Activated naive CD8-positive, alpha-beta T cell treated with anti-CD3 and anti-CD28 coated beads, Interleukin-2, amount 50 U/mL, for 24 hours (primary cell): ENCODE measurements at places on chromosomes 7 and 10.

- H3K4me1 ChIP-seq = no peaks in the 10 kb centered on the region
- no peak for DNase-seq
- no peaks in the 10 kb centered on the region for H3K36me3 ChIP-seq
- H3K27ac ChIP-seq = no peak overlapping the region
- no peaks in the 10 kb centered on the region for H3K27me3 ChIP-seq
Measured at GRCh38 chr7:71613313-71613712, 481.4 kb downstream of the GALNT17 start.

DNA sequence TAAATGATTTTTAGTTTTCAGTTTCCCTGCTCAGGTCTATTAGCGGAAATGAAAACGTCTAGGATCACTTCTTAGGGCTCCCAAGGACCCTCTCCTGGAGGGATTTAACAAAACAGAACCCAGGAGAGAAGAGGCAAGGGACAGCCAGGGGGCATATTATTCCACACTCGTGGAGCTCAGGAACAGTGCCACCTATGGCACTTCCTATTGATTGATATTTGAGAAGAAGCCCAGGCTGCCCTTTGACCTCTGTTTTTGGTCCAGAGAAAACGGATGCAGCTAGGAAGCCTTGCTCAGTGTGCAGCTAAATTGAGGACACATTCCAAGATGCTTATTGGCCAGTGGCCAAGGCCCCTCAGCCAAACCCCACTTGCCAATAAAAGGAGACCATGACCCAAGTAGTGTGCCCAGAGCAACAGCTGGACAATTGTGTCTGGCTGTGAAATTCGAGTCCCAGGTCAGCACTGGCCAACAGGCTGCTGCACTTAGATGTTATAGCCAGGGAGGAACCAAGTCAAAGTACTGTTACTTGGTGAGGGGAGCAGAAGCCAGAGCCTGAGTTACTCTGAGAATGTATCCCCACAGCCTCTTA lies 24.0 kb upstream of the GPNMB start:
- no peak for DNase-seq
- H3K27me3 ChIP-seq = peaks cover 7% of the 10 kb centered on the region
- H3K4me1 ChIP-seq = no peaks in the 10 kb centered on the region
- H3K27ac ChIP-seq = no peak overlapping the region

- H3K4me1 ChIP-seq = peaks cover 9% of the 10 kb centered on the region
- DNase-seq = no peak
- no peak overlapping the region for H3K27ac ChIP-seq
- H3K27me3 ChIP-seq = no peaks in the 10 kb centered on the region
- H3K4me3 ChIP-seq = no peak overlapping the region
Measured at GRCh38 chr7:84085147-84085546, 109.4 kb downstream of the SEMA3A start.

GRCh38 chr10:120741396-120741795 lies 109.8 kb upstream of the WDR11 start:
- no peak overlapping the region for H3K4me3 ChIP-seq
- H3K36me3 ChIP-seq = no peaks in the 10 kb centered on the region

DNA sequence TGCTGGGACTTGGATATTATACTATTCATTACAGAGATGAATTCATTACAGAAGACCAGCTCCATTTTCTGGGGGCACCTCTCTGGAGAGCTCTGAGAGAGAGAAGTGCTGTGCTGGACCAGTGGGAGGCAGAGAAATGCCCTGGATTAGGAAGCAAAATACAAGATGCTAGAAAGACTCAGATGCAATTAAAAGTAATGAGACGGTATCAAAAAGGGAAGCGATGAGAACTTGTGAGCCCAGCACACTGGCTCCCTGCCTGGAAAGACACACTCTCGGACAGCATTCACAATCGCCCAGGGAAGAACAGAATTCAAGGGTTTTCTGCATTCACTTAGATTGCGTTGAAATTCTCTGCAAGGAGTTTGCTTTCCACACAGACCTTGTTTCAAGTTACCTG lies 3.5 kb upstream of the FRAT2 start:
- H3K4me1 ChIP-seq = peaks cover 20% of the 10 kb centered on the region
- H3K36me3 ChIP-seq = no peaks in the 10 kb centered on the region
- H3K27ac ChIP-seq = no peak overlapping the region
- H3K27me3 ChIP-seq = no peaks in the 10 kb centered on the region
- H3K4me3 ChIP-seq = no peak overlapping the region

DNA sequence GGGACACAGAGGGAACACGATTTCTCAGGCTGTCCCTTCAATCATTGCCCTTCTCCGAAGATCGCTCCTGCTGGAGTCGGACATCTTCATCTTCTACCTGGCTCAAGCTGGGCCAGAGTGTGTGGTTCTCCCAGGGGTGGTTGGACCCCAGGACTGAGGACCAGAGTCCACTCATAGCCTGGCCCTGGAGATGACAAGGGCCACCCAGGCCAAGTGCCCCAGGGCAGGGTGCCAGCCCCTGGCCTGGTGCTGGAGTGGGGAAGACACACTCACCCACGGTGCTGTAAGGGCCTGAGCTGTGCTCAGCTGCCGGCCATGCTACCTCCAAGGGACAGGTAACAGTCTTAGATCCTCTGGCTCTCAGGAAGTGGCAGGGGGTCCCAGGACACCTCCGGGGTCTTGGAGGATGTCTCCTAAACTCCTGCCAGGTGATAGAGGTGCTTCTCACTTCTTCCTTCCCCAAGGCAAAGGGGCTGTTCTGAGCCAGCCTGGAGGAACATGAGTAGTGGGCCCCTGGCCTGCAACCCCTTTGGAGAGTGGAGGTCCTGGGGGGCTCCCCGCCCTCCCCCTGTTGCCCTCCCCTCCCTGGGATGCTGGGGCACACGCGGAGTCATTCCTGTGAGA lies 23.3 kb downstream of the TBATA start:
- DNase-seq = no peak
- peak overlapping the region; percentile 42 for H3K27ac ChIP-seq
- no peaks in the 10 kb centered on the region for H3K36me3 ChIP-seq
- no peaks in the 10 kb centered on the region for H3K27me3 ChIP-seq
- peaks cover 11% of the 10 kb centered on the region for H3K4me1 ChIP-seq

- no peak for DNase-seq
- peaks cover 1% of the 10 kb centered on the region for H3K27me3 ChIP-seq
- no peak overlapping the region for H3K27ac ChIP-seq
- no peaks in the 10 kb centered on the region for H3K36me3 ChIP-seq
- H3K4me1 ChIP-seq = no peaks in the 10 kb centered on the region
Measured at GRCh38 chr7:86708031-86708680, 64.4 kb downstream of the GRM3 start.

DNA sequence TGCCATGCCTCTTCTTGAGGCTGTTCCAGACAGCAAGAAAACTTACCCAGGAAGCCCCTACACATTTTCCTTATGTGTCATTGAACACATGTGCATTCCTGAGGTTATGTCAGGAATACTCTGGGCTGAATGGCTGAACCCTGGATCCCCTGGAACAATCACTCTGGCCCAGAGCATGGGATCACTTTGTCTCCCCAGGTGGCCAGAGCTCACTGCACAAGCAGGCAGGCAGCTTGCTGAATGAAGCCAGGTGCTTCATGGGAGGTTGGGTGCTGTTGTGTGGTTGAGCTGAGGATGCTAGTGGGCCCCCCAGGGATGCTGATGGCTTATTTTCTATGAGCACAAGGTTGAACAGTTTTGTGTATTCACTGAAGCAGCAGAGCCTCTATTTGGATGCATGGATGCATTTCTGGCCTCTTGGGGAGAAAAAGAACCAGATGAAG lies 54.7 kb upstream of the NPTX2 start:
- DNase-seq = no peak
- H3K4me1 ChIP-seq = no peaks in the 10 kb centered on the region
- H3K4me3 ChIP-seq = no peak overlapping the region
- H3K27me3 ChIP-seq = peaks cover 16% of the 10 kb centered on the region
- H3K36me3 ChIP-seq = no peaks in the 10 kb centered on the region
